Esophagus mucosa (tissue), 1 donor: ENCODE measurements at places on chromosomes 3 and 15.

GRCh38 chr15:74384881-74385643, 17.6 kb upstream of the CYP11A1 start:
- ATAC-seq, result peak; percentile 64

DNA sequence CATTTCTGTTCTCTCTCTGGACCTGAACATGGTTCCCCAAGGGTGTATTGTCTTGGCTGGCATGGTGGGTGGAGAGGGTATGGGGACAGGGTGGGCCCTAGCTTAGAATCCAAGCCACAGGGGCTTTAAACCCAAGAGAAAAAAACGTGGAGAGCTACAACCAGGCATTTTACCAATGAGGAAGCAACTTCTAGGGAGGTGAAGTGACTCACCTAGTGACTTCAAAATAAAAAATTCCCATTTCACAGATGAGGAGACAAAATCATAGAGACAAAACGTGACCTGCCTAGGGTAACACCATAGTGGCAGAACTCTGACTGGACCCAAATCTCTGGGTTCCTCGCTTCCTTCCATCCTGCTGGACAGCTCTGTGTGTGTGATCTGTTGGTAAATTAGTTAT, 216.8 kb downstream of the RPLP1 start:
- ATAC-seq, result no peak

GRCh38 chr3:177828208-177828565, 630.9 kb upstream of the TBL1XR1 start:
- ATAC-seq, result no peak

DNA sequence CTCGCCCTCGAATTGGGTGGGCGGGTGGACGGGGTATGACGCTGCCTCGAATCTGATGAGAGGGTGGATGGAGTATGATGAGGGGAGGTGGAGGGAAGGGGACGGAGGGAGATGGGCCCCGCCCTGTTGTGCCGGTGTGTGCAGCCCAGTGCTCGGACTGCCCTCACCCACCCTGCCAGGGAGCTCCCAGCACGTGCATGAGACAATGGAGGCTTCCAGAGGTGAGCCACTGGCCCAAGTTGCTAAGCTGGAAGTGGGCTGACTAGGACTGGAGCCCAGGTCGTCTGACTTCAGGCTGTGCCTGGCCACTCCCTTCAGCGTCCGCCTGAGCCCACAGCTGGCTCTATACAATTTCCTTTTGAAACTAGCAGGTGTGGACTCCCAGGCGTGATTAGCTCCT, 47.0 kb upstream of the CTSH start:
- no peak for ATAC-seq
